ENCODE measurements at places on chromosomes 5 and 9.

- DNase-seq = no peak
These were observed 35.4 kb upstream of the ACO1 start for GRCh38 chr9:32349013-32349412.

DNA sequence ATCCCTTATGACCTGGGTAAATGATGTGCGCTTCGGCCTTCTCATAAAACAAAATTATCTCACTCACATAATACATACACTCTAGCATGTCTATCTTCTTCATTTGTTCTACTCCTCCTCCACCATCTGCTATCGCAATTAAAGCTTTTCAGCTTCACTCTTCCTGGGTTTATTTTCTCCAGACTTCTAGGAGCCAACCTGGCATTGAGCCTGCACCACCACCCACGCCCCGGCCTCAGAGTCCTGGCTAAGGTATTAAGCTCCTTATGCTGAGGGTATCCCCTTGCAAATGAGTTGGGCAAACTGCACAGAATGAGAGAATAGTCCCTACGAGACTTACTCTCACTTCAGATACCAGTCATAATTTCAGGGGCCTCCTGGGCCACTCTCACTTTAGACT, 236.1 kb upstream of the CDH12 start:
- DNase-seq = no peak

GRCh38 chr9:120109242-120109641, 470.7 kb downstream of the CDK5RAP2 start:
- no peak for DNase-seq

GRCh38 chr9:98861781-98862504, 54.5 kb downstream of the GALNT12 start:
- no peak for DNase-seq

DNA sequence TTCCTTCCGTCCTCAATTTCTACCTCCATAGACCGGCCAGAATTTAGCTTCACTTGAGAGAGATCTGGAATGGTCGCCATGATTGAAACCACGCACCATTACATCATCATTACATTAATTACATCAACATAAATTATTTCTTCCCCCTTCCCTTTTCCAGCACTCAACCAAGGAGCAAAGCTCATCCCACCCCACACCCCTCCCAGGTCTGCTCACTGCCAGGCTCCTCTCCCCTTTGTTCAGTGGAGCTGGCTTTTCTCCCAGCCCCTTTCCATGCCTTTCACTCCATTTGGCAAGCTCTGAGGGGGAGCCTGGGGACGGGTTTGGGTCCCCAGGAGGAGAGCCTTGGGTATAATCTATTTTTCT, 8.4 kb downstream of the RACK1 start:
- DNase-seq = no peak

Measured in GM10248 (cell line).